Left lung (tissue), 14 donors: ENCODE measurements at places on chromosomes 2 and 18. TPM values are rescaled to one million over a fixed set of nuclear protein-coding genes. Genes with fewer than 3 reads are reported as not detected.

MC2R gene
- not detected for total RNA-seq

DNA sequence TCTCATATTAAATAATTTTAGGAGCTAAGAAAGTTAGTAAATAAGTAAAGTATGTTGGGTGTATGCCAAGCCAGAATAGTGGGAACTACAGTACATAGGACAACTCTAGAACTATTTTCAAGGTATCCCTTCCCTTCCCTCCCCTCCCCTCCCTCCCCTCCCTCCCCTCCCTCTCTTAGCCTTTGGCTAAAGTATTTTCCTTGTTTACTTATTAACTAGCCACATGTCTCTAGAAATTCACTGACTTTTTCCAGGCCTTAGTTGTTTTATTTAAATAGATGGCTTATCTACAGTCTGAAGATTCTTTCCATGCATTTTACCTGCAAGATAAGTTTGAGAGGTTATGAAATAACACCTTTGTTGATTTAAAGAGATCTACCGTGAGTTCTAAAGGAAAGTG lies 402.1 kb downstream of the PARD3B start:
- DNase-seq, result no peak

SERPINB11 gene
- total RNA-seq, result not detected

GRCh38 chr2:203625701-203626100 lies 80.7 kb upstream of the CD28 start:
- no peak for DNase-seq

- no peak for DNase-seq
These were observed 12.5 kb downstream of the ITM2C start for GRCh38 chr2:230877116-230877758.

NTSR2 gene
- total RNA-seq, result not detected

DNA sequence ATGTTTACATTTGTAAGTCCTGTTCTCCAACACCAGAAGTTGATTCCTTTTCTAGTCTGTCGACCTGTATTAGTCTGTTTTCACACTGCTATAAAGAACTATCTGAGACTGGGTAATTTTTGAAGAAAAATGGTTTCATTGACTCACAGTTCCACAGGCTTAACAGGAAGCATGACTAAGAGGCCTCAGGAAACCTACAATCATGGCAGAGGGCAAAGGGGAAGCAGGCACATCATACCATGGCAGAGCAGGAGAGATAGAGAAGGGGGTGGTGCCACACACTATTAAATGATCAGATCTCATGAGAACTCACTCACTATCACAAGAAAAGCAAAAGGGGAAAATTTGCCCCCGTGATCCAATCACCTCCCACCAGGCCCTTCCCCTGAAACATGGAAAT lies 112.8 kb upstream of the MAP3K20 start:
- no peak for DNase-seq

DNA sequence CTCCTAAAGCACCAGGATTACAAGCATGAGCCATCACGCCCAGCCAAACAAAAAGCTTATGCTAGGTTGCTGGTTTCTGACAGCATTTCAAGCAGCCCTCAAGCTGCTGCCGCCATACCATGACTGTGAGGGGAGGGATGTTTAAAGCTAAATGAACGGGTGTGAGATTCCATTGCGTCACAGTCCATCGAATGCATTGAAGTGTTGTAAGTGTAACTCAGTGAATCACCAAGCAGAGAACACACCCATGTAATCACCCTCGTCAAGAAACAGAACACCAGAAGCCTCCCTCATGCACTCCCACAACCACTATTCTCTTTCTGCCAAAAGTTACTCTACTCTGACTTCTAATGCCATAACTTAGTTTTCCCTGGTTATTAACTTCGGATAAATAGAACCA lies 32.8 kb upstream of the MC5R start:
- DNase-seq, result no peak
